Mesothelial cell of epicardium (in vitro differentiated cells): ENCODE measurements at places on chromosomes 16 and 17. TPM values are rescaled to one million over a fixed set of nuclear protein-coding genes. Genes with fewer than 3 reads are reported as not detected.

Gene GLP2R
- total RNA-seq = 1.3 to 1.6 TPM (median 1.5 TPM) in 3 replicates

Gene RDM1
- total RNA-seq = 2.1 to 3.5 TPM (median 3.4 TPM) in 3 replicates

Gene ODAD4
- 1.3 to 2.1 TPM (median 1.7 TPM) in 3 replicates for total RNA-seq

Gene C16orf96
- 0.45 to 0.95 TPM (median 0.58 TPM) in 3 replicates for total RNA-seq

Gene RFFL
- total RNA-seq = 15.8 to 19.8 TPM (median 16.7 TPM) in 3 replicates

GRCh38 chr16:77169650-77170236, 21.2 kb upstream of the MON1B start:
- no peak overlapping the region for H3K4me3 ChIP-seq

DNA sequence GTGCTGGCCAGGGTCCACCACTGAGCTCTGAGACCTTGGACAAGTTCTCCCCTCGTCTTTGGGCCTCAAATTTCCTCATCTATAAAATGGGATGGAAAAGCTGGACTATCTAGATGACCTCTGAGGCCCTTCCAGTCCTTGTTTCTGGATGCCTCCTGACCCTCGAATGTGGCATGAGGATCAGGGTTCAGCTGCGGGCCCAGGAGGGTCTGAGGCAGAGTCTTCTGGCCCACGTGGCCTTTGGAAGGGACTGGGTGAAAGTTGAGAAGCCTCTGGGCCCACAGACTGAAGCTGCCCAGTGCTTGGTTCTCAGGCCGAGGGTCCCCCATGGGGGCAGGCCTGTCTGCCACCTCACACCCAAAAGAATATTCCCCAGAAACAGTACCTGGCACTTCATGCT, 16.9 kb upstream of the MRPS23 start:
- peaks cover 33% of the 10 kb centered on the region for H3K4me1 ChIP-seq
- H3K27ac ChIP-seq = no peak overlapping the region
- H3K4me3 ChIP-seq = no peak overlapping the region
- H3K27me3 ChIP-seq = no peaks in the 10 kb centered on the region
- peaks cover 20% of the 10 kb centered on the region for H3K36me3 ChIP-seq
- no peak for DNase-seq

DNA sequence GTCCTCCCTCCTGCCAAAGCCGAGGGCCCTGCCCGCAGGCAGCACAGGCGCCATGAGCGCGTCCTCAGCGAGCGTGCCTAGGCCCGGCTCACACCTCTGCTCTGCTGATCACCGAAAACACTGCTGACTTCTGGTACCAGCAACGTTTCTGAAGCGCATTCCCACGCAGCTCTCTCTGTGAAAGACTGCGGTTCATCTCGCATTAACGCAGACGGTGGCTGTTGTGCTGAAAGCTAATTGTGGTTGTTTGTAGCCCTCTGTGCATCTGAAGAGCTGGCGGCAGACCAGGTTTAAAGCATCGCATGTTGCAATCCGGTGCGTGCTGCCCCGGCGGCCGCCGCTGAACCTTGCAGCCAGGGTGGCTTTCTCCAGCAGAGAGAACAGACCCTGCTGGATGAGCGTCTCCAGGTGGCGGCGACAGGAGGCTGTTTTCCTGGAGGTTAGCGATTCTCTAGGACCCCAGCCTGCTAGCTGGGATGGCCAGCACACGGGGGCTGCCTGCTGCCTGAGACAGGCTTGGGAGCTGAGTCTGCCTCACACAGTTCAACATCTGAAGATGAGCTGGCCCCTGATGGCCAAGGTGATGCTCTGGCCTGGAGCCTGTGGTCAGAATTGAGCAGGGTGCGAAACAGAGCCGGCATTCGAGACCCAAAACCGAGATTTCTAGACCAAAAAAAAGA, 49.8 kb upstream of the CHMP6 start:
- H3K4me1 ChIP-seq = peaks cover 2% of the 10 kb centered on the region
- H3K27me3 ChIP-seq = no peaks in the 10 kb centered on the region
- DNase-seq = no peak
- no peak overlapping the region for H3K4me3 ChIP-seq
- H3K36me3 ChIP-seq = peaks cover 27% of the 10 kb centered on the region
- H3K27ac ChIP-seq = peak overlapping the region; percentile 47

GRCh38 chr17:44749076-44749979, 9.5 kb upstream of the ADAM11 start:
- H3K4me3 ChIP-seq = no peak overlapping the region
- no peaks in the 10 kb centered on the region for H3K27me3 ChIP-seq
- peaks cover 6% of the 10 kb centered on the region for H3K36me3 ChIP-seq
- no peak for DNase-seq
- peaks cover 6% of the 10 kb centered on the region for H3K4me1 ChIP-seq

DNA sequence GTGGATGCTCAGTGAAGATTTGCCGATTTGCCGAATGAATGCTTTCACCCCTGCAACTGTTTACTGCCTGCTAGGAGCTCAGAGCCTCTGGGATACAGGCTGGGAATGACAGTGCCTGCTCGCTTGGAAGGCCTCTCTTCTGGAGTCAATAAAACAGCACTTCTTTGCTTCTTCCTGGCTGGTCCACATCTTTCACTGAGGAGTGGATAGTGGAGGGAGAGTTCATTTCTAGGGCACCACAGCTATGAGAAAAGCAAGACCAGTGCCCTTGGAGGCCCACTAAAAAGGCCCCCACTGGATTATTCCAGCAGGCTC, 3.1 kb upstream of the USP7 start:
- H3K36me3 ChIP-seq = no peaks in the 10 kb centered on the region
- H3K4me3 ChIP-seq = no peak overlapping the region
- peaks cover 16% of the 10 kb centered on the region for H3K4me1 ChIP-seq
- peak overlapping the region; percentile 68 for H3K27ac ChIP-seq

DNA sequence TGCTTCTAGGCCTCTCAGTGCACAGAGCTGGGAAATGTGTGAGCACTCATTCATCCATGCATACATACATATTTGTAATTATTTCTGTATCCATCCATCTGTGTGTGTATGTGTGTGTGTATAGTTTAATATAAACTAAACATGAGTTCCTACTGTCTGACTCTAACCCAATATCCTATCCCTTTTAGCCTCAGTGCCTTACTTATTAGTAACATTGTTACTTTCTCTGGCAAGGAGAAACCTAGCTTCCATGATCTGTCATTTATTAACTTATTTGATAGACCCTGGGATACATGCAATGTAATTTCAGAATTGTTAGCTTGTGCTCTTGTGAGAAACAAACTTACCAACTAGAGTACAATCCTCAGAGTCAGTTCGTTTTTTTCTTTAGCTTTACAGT, 59.0 kb upstream of the WSCD1 start:
- H3K27me3 ChIP-seq = peaks cover 30% of the 10 kb centered on the region
- H3K4me3 ChIP-seq = no peak overlapping the region
- H3K4me1 ChIP-seq = no peaks in the 10 kb centered on the region
- H3K27ac ChIP-seq = no peak overlapping the region

DNA sequence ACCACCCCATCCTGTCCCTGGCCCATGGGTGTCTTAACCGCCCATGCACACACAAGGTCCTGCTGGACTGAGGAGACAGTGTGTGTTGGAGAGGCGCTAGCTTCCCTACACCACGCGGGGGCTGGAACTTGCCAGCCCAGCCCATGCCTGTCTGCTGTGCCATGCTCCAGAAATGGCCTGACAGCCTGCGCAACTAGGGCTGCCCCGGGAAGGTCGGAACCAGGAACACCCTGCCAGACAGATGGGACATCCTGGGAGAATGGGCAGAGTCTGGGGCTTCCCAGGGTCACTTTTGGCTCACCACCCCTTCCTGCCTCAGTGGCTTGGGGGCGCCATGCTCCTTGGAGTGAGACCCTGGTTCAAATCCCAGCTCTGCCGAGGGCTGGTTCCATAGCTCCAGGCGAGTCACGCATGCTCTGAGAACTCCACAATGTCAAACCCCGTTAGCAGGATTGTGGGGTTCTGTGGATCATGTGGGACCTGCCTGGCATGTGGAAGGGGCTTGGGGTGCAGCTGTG, 36.2 kb downstream of the SREBF1 start:
- H3K36me3 ChIP-seq = peaks cover 19% of the 10 kb centered on the region
- no peak overlapping the region for H3K4me3 ChIP-seq
- H3K4me1 ChIP-seq = peaks cover 10% of the 10 kb centered on the region
- peak overlapping the region; percentile 34 for H3K27ac ChIP-seq
